Osteoblast (primary cell): ENCODE measurements at places on chromosomes 12 and 14. TPM values are rescaled to one million over a fixed set of nuclear protein-coding genes. Genes with fewer than 3 reads are reported as not detected.

The MORN3 gene
- total RNA-seq, result 0.88 and 1.4 TPM in 2 replicates

The AP1G2 gene
- total RNA-seq, result 7.7 and 10.9 TPM in 2 replicates

The IL26 gene
- 2.4 and 3.6 TPM in 2 replicates for total RNA-seq

The PLEKHD1 gene
- under 0.01 TPM in 2 replicates for total RNA-seq

The CLEC9A gene
- not detected in 2 replicates for total RNA-seq

The RTL1 gene
- total RNA-seq, result not detected in 2 replicates

The C14orf132 gene
- 40.2 and 41.5 TPM in 2 replicates for total RNA-seq

GRCh38 chr14:88359500-88359899 is 26.0 kb upstream of the SPATA7 start:
- no peaks in the 10 kb centered on the region for H3K4me1 ChIP-seq
- no peak for DNase-seq
- H3K27ac ChIP-seq, result no peak overlapping the region

DNA sequence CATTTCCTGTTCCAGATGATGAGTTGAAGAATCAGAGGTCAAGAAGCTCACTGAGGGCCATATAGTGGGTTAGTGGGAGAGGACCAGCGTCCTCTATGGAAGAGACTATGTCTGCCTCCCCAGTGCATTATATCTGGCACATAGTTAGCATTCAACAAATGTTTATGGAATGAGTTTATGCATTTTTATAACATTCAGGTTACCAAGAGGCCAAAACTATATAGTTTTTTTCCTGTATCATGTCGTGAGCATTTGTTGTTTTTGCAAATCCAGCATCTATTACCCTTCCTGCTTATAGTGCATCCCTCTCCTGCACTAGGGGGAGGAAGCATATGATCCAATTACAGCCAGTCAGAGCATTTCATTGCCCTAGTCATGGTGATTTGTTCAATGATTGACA is 60.6 kb downstream of the SUDS3 start:
- no peak overlapping the region for H3K4me3 ChIP-seq
- no peaks in the 10 kb centered on the region for H3K36me3 ChIP-seq
- H3K27ac ChIP-seq, result no peak overlapping the region

DNA sequence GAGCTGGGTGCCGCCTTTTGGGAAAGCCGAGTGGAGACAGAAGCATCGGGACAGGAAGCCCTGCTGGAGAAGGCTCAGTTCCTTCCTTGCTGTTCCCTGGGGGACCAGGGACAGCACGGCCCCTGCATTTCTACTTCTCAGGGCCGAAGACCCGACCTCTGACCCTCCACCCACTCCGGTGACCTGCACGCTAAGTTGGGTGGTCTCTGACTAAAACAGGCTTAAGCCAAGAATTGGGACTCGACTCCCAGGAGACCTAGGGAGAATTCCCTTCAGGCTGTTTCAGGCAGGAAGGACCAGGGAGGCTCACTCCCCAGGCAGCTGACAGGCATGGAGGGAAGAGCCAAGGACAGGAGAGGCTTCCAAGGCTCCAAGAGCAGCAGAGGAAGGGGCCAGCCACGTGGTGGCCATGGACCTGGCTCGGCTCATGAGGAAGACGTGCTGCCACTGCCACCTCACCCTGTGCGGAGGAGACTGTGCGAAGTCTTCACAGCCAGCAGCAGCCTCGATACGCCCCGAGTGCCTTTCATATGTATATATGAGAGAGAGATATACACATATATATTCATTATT is 43.9 kb downstream of the DCAF4 start:
- H3K27ac ChIP-seq, result no peak overlapping the region
- no peaks in the 10 kb centered on the region for H3K4me1 ChIP-seq
- no peaks in the 10 kb centered on the region for H3K27me3 ChIP-seq
- H3K4me3 ChIP-seq, result no peak overlapping the region
- peaks cover 52% of the 10 kb centered on the region for H3K36me3 ChIP-seq
- no peak for DNase-seq

GRCh38 chr14:103700753-103701490 is 14.3 kb downstream of the XRCC3 start:
- no peaks in the 10 kb centered on the region for H3K4me1 ChIP-seq
- no peaks in the 10 kb centered on the region for H3K27me3 ChIP-seq
- no peak overlapping the region for H3K4me3 ChIP-seq
- H3K27ac ChIP-seq, result no peak overlapping the region

DNA sequence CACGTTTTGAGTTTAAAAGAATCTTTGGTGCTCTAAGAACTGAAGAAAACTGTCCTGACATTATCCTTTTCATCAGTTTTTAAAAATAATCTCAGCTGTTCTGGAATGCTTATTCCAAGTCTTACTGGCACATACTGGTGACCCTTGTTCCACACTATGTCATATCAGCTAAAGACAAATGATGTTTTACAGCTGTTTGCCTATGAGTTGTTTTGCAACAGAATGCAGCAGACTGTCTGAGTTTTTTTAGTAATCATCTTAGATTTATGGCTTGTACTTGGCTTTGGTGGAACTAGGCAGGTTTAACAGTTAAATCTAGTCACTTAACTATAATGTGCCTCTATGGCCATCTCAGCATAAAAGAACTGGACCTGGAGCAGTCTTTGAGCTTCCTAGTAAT is 91.6 kb upstream of the GRIN2B start:
- H3K4me1 ChIP-seq, result no peaks in the 10 kb centered on the region
- H3K27ac ChIP-seq, result no peak overlapping the region
- no peak overlapping the region for H3K4me3 ChIP-seq
- no peaks in the 10 kb centered on the region for H3K36me3 ChIP-seq
- DNase-seq, result no peak

GRCh38 chr12:109937371-109937770 is 37.3 kb downstream of the TCHP start:
- no peak for DNase-seq
- no peaks in the 10 kb centered on the region for H3K27me3 ChIP-seq
- H3K27ac ChIP-seq, result no peak overlapping the region
- peaks cover 62% of the 10 kb centered on the region for H3K36me3 ChIP-seq

DNA sequence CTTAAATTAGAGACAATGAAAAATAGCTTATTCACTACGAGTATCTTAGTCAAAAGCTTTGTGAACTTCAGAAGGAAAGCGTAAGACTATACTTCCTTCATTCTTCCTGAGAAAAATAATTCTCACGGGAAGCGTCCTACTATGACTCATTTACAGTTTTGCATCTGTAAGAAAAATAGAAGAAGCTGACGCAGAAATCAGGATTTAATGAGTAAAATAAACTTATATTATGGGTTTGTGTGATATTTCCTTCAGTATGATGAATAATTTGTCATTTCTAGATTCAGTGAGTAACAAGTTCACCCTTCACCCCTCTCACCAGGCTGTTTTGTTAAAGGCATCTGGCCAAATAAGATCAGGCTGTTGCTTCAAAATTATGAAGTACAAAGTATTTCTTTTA is 17.8 kb upstream of the PDE3A start:
- peak; percentile 88 for DNase-seq
- H3K36me3 ChIP-seq, result no peaks in the 10 kb centered on the region
- H3K27ac ChIP-seq, result peak overlapping the region; percentile 90

GRCh38 chr12:31227401-31227981 is 98.5 kb downstream of the SINHCAF start:
- H3K4me3 ChIP-seq, result no peak overlapping the region
- peaks cover 7% of the 10 kb centered on the region for H3K27me3 ChIP-seq
- H3K4me1 ChIP-seq, result no peaks in the 10 kb centered on the region
- H3K27ac ChIP-seq, result no peak overlapping the region
- DNase-seq, result no peak

GRCh38 chr14:59101476-59101875 is 87.0 kb upstream of the DAAM1 start:
- no peaks in the 10 kb centered on the region for H3K27me3 ChIP-seq
- H3K4me3 ChIP-seq, result no peak overlapping the region
- no peak for DNase-seq
- H3K4me1 ChIP-seq, result peaks cover 28% of the 10 kb centered on the region
- no peaks in the 10 kb centered on the region for H3K36me3 ChIP-seq
- no peak overlapping the region for H3K27ac ChIP-seq

DNA sequence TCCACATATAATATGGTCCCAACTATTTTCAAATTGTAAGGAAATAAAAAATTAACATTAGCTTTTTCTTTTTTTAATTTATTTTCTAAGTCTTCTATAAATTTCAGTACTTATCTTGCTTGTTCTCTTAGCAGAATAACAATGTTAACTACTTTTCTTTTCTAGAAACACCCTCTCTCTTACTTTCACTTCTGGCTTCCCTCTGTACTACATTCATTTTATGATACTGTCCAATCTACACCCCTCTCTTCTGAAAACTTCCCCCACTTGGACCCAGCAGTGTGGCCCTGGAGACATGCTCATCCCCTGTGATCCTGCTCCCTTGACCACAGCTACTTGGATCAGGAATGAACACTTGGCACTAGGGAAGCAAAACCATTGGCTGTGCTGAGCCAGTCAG is 15.7 kb downstream of the SGPP1 start:
- H3K4me3 ChIP-seq, result no peak overlapping the region
- no peaks in the 10 kb centered on the region for H3K36me3 ChIP-seq
- no peak for DNase-seq
- H3K27me3 ChIP-seq, result no peaks in the 10 kb centered on the region
- peaks cover 4% of the 10 kb centered on the region for H3K4me1 ChIP-seq
- H3K27ac ChIP-seq, result no peak overlapping the region

GRCh38 chr12:12788675-12789368 is 3.4 kb downstream of the APOLD1 start:
- no peaks in the 10 kb centered on the region for H3K27me3 ChIP-seq
- H3K4me1 ChIP-seq, result peaks cover 39% of the 10 kb centered on the region
- no peak overlapping the region for H3K4me3 ChIP-seq
- H3K36me3 ChIP-seq, result no peaks in the 10 kb centered on the region
- H3K27ac ChIP-seq, result peak overlapping the region; percentile 92
- peak; percentile 73 for DNase-seq

- DNase-seq, result peak; percentile 81
- H3K36me3 ChIP-seq, result peaks cover 16% of the 10 kb centered on the region
- H3K4me3 ChIP-seq, result no peak overlapping the region
- H3K27me3 ChIP-seq, result no peaks in the 10 kb centered on the region
- H3K4me1 ChIP-seq, result peaks cover 29% of the 10 kb centered on the region
Measured at GRCh38 chr12:113190761-113191160, 5.2 kb downstream of the RITA1 start.

DNA sequence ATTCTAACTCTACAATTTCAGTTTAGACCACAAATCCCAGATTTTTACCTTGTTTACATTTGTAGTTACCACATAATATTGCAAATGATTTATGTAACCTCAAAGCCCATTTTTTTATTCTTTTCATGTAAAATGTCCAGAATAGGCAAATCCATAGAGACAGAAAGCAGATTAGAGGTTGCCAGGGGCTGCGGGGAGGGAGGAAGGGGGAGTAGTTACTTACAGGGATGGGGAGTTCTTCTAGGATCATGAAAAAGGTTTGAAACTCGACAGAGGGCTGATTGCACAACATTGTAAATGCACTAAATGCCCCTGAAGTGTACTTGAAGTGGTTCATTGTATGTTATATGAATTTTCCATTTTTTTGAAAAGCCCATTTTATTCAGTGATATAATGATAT is 66.5 kb downstream of the PPP2R5C start:
- peaks cover 6% of the 10 kb centered on the region for H3K36me3 ChIP-seq
- H3K27ac ChIP-seq, result no peak overlapping the region
- H3K4me1 ChIP-seq, result peaks cover 11% of the 10 kb centered on the region
- H3K4me3 ChIP-seq, result no peak overlapping the region
- no peak for DNase-seq

DNA sequence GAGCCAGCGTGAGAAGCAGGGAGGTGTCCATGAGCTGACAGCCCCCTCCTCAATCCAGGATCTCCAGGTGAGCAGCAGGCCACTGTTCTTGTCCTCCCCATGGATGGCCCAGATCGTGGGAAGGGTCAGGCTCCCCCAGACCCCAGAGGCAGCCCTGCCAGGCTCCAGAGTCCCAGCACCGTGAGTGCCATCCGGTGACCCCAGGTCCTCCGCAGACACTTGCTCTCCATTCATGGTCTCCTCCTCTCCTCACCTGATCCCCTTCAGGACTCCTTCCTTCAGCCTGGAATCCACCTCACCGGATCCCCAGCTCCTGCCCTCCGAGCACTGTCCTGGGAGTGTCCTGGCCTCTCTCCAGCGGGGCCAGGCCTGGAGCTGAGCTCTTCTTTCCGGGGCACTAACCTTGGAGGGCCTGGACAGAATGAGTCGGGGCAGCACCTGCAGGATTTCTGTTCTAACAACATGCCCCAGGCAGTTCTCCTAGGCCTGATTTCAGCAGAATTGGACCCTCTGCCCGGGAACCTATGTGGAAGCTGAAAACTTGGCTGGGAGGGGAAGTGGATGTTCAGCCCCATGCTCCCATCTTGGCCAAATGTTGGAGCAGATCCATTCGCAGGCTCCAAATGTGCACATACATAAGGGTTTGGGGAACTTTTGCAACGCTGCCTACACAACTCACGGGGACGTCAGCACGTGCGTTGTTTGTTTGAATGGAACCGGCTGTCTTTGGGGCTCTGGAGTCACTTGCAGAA is 341.6 kb upstream of the SFSWAP start:
- no peaks in the 10 kb centered on the region for H3K27me3 ChIP-seq
- no peak overlapping the region for H3K4me3 ChIP-seq
- no peaks in the 10 kb centered on the region for H3K4me1 ChIP-seq

DNA sequence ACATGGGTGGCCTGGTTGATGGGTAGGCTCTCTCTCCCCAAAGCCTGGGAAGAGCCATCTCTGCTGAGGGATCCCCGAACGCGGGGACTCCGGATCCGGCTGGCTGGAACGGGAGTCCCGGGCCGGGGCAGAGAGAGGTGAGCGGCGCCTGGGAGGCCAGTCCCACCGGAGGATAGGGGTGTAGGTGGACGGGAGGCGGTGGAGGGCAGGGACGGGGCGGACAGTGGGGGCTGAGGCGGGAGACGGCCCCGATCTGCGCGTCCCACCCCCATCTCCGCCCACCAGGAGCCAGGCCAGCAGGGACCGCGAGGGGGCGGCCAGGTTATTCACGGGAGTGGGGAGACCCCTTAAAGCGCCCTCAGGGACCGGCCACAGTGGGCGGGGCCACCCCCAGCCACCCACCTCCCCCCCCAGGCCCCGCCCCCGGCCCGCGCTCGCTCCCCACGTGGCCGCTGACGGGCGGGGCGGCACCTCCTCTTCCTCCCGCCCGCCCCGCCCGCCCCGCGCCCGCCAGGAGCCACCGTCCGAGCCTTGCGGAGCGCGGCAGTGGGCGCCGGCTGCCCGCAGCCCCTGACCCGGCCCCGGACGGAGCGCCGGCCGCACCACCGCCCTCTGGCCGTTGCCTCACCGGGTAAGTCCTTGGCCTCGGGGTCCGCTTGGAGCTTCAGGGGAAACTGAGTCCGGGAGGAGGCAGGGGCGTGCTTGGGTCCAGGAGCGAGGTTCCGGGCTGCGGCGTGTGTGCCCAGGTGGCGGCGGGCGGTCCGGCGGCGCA is at the start of gene INF2:
Gene INF2 (plus strand): TSS at position 510 of the 772 bp plus-strand sequence. CDS start 11,748 bp downstream, outside the sequence.
- peaks cover 18% of the 10 kb centered on the region for H3K4me1 ChIP-seq
- H3K27ac ChIP-seq, result peak within 1 kb of the TSS; percentile 61
- no peaks in the 10 kb centered on the region for H3K27me3 ChIP-seq
- DNase-seq, result peak; percentile 100
- no peaks in the 10 kb centered on the region for H3K36me3 ChIP-seq

- no peaks in the 10 kb centered on the region for H3K4me1 ChIP-seq
- no peaks in the 10 kb centered on the region for H3K36me3 ChIP-seq
- no peak overlapping the region for H3K4me3 ChIP-seq
- H3K27me3 ChIP-seq, result no peaks in the 10 kb centered on the region
Measured at GRCh38 chr12:14283489-14284144, 81.9 kb upstream of the ATF7IP start.

DNA sequence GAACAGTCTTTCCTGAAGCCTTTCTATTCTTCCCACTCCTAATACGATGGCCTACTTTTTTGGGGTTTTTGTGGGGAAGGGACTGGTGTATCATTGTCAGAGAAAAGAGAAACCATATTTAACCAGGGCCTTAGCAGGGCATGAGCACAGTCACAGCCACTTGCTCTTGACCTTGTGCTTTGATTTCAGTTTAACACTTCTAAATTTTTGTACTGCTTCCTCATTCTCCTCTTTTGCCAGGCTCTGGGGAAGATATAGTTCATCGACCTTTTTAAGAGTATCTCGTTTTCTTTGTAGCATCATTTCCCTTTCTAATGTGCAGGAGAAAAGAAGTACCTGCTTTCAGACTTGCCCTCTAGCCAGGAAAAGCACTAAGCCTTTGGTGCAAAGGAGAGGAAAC is 2.2 kb downstream of the ZBTB1 start:
- peaks cover 4% of the 10 kb centered on the region for H3K36me3 ChIP-seq
- peaks cover 42% of the 10 kb centered on the region for H3K4me1 ChIP-seq
- peak overlapping the region; percentile 88 for H3K4me3 ChIP-seq
